ENCODE measurements at places on chromosomes 11 and 22. TPM values are rescaled to one million over a fixed set of nuclear protein-coding genes. Genes with fewer than 3 reads are reported as not detected.

DNA sequence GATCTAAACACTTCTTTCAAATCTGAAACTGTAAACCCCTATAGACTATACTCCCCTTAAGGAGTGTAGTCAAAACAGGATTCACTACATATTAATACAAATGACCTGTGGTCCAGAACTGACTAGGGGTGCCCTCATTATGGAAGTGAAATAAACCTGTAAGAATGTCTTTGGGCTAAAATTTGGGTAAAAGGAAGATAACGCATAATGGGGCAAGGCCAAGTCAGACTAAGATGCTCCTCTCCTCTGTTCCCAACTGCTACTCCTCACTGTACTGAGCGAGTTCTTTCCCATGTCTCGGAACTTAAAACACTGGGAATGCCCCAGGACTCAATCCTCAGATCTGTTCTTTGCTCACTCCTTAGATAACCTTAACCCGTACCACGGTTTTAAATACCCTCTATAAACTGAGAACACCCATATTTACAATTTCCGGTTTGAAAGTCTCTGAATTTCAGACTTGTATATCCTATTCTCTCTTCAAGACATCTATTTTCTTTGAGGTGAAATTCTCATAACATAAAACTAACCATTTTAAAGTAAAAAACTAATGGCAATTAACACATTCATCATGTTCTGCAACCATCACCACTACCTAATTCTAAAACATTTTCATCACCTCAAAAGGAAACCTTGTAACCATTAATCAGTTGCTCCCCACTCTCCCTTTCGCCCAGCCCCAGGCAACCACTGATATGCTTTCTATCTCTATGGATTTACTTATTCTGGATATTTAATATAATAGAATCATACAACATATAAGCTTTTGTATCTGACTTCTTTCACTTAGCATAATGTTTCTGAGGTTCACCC is 4.0 kb downstream of the THAP12 start:
- no peak overlapping the region for H3K4me3 ChIP-seq
- H3K36me3 ChIP-seq: peaks cover 9% of the 10 kb centered on the region
- H3K27me3 ChIP-seq: no peaks in the 10 kb centered on the region
- no peak overlapping the region for H3K27ac ChIP-seq
- no peak for DNase-seq
- peaks cover 61% of the 10 kb centered on the region for H3K4me1 ChIP-seq

DNA sequence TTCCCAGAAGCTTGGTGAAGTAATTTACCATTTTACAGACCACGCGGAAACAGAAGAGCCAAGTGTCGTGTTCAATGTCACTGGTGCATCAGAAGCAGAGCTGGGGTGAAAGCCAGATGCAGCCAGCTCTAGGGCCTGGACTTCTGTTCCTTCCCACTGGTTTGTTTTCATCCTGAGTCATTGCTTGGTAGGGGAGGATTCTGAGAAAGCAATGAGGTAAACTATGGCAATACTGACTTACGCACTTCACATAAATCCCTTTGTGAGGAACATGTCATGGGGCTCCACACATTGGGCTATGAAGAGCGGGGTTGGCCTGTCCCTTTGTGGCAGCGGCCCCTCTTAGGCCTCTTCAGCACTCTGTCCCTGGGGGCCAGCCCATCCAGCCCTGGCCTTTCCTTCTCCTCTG is 52.4 kb upstream of the RBFOX2 start:
- H3K27ac ChIP-seq: no peak overlapping the region
- no peak overlapping the region for H3K4me3 ChIP-seq
- peaks cover 2% of the 10 kb centered on the region for H3K4me1 ChIP-seq
- no peaks in the 10 kb centered on the region for H3K27me3 ChIP-seq

Gene PGA3
- total RNA-seq: not detected

Gene LRP4
- total RNA-seq: 0.43 TPM

Gene TEX12
- total RNA-seq: 0.26 TPM

GRCh38 chr11:84145616-84146185 is 859.5 kb upstream of the CCDC90B start:
- no peak overlapping the region for H3K27ac ChIP-seq
- no peaks in the 10 kb centered on the region for H3K4me1 ChIP-seq
- DNase-seq: no peak
- no peak overlapping the region for H3K4me3 ChIP-seq

Gene PRODH
- total RNA-seq: not detected

DNA sequence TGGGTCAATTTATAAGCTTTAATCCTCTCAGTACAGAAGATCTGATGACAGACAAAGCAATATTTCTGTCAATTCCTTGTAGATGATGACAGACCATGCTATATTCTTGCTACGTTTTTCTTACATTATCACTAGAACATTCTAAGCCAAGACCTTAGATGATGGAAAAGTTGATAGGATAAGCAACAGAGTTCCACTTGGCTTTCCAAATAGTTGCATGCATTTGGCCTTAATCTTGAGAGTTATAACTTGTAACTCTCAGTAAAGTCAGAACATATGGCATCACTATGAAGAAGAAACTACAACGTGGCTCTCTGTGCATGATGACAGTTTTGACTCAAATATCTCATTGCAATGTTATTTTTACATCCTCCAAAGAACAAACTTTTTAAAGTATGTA is 544.3 kb upstream of the LRRC4C start:
- DNase-seq: no peak
- no peaks in the 10 kb centered on the region for H3K4me1 ChIP-seq
- H3K27me3 ChIP-seq: no peaks in the 10 kb centered on the region

DNA sequence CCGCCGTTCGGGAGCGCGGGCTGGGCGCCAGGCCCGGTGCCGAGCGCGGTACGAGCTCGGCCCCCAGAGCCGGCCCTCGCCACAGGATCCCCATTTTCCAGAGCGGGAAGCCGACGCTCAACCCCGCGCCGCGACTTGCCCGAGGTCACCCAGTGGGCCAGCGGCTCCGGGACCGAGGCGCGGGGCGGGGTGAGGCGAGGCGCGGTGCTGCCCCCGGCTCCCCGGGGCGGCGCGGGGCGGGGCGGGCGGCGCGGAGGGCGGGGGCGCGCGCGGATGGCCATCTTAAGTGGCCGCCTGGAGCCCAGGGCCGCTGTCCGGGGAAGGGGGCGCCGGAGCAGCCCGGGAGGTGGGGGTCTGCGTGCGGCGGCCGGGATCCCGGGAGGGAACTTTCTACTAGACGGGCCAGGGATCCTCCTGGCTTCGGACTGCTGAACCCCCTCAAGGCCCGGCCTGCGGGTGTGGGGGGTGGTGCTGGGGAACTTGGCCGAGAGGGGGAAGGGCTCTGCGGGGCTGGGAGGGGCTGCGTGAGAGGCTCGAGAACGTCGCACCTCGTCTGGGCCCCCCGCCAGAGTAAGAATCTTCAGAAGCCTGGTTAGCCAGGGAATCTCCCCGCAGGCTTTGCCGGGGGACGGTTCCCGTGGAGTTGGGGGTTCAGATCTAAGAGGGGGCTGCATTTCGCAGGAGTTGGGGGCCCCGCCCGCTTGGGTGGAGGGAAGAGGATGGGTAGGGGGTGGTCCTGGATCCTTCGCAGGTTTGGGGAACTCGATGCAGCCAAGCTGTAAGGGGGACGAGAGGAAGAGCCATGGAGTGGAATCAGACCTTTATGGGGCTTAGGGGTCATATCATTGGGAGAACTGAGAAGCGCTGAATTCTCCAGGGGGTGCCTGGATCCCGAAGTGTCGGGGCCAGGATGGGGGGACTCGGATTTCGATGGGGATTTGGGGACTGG is 678 bp upstream of the INPPL1 start:
- peak overlapping the region; percentile 93 for H3K27ac ChIP-seq
- H3K4me1 ChIP-seq: peaks cover 24% of the 10 kb centered on the region

DNA sequence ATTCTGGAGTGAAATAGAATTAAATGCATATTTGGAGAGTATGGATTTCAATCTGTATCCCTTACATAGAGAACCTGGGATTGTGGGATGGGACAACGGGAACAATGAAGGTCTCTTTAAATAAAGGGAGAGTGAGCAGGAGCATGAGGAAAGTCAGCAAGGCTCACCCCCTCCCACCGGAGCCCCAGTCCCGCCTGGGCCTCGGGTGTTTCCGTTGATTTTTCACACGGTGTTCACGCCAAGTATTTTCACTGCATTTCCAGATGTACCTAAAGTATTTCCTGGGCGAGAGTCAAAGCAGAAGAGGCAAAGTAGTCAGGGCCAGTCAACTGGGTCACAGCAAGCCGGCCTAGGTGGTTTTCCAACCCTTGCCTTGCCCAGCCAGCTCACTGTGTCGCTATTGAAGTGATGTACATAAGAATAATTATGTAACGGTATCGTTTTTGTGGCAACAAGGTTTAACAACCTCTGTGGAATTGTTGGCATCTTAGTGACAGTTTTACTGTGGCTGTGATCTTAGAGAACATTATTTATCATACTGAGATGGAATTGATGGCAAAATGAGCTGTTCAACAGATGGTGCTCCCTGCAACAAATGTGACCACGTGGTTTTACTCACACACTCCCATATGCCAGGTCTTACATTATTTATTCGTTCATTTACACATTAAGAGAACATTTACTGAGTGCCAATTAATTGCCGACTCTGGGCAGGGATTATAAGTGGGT is 177.3 kb downstream of the ADAMTS15 start:
- peaks cover 4% of the 10 kb centered on the region for H3K27me3 ChIP-seq
- H3K36me3 ChIP-seq: no peaks in the 10 kb centered on the region
- H3K4me3 ChIP-seq: no peak overlapping the region
- no peaks in the 10 kb centered on the region for H3K4me1 ChIP-seq
- H3K27ac ChIP-seq: no peak overlapping the region

- peaks cover 4% of the 10 kb centered on the region for H3K27me3 ChIP-seq
- H3K36me3 ChIP-seq: no peaks in the 10 kb centered on the region
- no peak for DNase-seq
These were observed 138.5 kb downstream of the FEZ1 start for GRCh38 chr11:125357551-125357950.

- peaks cover 4% of the 10 kb centered on the region for H3K4me1 ChIP-seq
- no peaks in the 10 kb centered on the region for H3K27me3 ChIP-seq
- H3K36me3 ChIP-seq: no peaks in the 10 kb centered on the region
- H3K27ac ChIP-seq: no peak overlapping the region
- peak; percentile 64 for DNase-seq
These were observed 2.5 kb upstream of the BEST1 start for GRCh38 chr11:61947486-61948210.

DNA sequence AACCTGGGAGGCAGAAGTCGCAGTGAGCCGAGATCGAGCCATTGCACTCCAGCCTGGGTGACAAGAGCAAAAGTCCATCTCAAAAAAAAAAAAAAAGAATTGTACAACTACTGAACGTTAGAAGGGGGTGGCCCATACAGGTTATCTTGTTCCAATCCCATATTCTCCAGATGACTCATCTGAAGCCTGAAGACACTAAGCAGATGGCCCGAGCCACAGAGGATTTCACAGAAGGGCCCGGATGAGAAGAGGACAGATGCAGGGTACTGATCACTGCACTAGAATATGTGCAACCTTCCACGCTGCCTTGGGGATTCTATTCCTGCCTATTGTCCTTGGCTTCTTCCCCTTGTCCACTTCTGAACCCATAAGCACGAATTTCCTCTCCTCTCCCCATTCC is 70.9 kb upstream of the UBASH3B start:
- peaks cover 6% of the 10 kb centered on the region for H3K4me1 ChIP-seq
- no peak overlapping the region for H3K27ac ChIP-seq
- no peak for DNase-seq
- peaks cover 7% of the 10 kb centered on the region for H3K27me3 ChIP-seq
- no peaks in the 10 kb centered on the region for H3K36me3 ChIP-seq

Gene TMPRSS4
- not detected for total RNA-seq

Gene MAML2
- 14.1 TPM for total RNA-seq

DNA sequence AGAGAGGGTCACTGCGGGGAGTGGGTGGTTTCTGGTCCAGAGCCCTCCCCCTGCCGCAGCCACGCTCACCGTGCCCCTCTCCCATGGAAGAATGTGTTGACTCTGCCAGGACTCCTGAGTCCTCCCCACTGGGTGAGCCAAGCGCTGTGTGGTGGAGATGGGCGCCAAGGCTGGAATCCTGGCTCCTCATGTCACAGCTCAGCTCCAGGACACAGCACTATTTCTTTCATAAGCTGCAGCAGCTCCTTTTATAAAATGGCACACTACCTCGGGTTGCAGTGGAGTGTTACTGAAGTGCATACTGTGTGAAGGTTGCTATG is 83.9 kb downstream of the FEZ1 start:
- H3K27me3 ChIP-seq: peaks cover 27% of the 10 kb centered on the region
- no peak overlapping the region for H3K27ac ChIP-seq
- H3K4me1 ChIP-seq: no peaks in the 10 kb centered on the region
- no peak for DNase-seq
- H3K4me3 ChIP-seq: no peak overlapping the region
- H3K36me3 ChIP-seq: no peaks in the 10 kb centered on the region
